Ascending aorta (tissue), 2 donors: ENCODE measurements at places on chromosomes 2 and 18. TPM values are rescaled to one million over a fixed set of nuclear protein-coding genes. Genes with fewer than 3 reads are reported as not detected.

Gene ASB18
- not detected for total RNA-seq

- DNase-seq = no peak
Observed at GRCh38 chr2:235614900-235615712, 121.3 kb downstream of the AGAP1 start.

Gene STAT4
- 0.85 TPM for total RNA-seq

- DNase-seq = no peak
Observed at GRCh38 chr2:34627003-34627402, 1027.9 kb upstream of the FAM98A start.

DNA sequence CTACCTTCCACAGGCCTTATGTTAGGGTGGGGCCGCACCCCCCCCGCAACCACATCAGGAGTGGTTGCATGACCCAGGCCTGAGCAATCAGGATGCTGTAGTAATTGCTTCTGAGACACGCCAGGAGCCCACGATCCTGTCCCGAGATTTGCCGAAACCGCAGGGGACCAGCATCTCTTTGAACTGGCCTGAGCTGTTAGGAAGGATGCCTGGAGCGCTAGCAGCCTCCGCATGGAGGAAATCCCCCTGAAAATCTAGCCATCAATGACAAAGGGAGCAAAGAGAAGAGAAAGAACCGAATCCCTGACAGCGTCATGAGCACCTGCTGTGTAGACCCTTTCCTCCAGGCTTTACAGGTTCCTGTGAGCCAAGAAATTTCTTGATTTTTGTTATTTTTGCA, 8.7 kb upstream of the TEX44 start:
- DNase-seq = no peak

DNA sequence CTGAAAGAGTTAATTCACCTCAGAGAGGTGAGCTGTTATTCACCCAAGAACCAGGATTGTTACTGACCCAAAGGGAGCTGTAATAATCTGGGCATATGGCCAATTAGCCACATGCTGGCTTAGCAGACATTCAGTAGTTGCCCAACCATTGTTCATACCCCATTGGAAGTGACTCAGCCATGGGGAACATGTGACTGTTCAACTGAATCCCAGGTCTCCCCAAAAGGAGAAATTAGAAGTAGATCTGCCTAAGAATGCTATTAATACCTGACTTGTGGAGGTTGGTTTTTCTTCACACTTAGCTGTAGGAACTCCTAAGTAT, 272.6 kb upstream of the UBE2E3 start:
- DNase-seq = no peak

DNA sequence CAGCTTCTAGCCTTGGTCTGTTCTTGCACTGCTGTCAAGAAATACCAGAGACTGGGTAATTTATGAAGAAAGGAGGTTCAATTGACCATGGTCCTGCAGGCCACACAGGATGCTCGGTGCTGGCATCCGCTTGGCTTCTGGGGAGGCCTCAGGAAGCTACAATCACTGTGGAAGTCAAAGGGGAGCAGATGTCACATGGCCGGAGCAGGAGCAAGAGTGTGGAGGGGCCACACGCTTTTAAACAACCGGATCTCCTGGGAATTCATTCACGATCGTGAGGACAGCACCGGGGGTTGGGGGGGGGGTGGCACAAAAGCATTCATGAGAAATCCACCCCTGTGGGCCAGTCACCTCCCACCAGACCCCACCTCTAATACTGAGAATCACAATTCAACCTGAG, 850.4 kb upstream of the SALL3 start:
- DNase-seq = peak; percentile 5

DNA sequence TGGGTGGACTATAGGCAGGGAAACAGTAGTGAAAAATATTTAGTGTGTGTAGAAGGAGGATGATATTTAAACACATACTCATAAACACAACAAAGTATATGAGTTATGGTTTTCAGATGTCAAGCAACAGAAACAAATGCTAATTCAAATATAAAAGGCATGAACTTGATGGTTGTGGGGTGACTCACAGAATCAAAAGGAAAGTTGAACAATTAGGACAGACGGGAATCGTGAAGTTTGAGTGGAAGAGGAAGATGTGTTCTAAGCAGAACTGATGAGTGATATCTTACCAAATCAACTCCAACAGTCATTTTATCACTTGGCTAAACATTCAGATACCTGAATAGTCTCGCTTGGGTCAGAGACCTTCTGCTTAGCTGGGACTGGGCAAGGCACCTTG, 53.6 kb upstream of the ITGA6 start:
- no peak for DNase-seq

DNA sequence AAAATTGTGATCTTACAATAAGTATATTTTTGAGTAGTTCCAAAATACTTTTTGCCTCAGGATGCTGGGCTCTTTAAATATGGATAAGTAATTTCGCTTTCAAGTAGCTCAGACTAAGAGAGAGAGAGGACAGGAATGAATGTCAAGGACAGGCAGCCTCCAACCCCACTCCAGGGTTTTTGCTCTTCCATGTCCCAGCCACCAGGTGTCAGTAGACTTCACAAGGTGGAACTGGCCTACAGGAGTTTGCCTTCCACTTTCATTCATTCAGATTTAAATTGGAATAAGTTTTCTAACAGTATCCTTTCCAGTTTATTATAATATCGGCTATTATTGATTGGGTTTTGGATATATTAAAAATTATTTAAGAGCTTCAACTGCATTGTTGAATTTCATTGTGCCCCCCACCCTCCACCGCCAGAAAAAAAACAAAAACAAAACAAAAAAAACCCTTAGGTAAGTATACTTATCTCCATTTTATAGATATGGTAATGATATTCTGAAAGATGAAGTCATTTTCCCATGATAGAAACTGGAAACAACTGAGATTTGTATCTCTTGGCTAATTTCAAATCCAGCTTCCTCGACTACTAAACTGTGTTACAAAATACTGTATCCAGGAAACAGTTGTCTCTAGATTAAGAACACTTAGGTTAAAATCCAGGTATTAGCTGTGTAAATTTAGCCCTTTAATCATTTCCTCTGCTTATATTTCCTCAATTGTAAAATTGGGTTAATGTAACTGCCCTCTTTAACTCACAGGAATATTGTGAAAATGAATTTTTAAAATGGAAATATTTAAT, 793.1 kb downstream of the ERBB4 start:
- DNase-seq = no peak

GRCh38 chr2:110991911-110992310, 128.8 kb upstream of the BCL2L11 start:
- DNase-seq = no peak

DNA sequence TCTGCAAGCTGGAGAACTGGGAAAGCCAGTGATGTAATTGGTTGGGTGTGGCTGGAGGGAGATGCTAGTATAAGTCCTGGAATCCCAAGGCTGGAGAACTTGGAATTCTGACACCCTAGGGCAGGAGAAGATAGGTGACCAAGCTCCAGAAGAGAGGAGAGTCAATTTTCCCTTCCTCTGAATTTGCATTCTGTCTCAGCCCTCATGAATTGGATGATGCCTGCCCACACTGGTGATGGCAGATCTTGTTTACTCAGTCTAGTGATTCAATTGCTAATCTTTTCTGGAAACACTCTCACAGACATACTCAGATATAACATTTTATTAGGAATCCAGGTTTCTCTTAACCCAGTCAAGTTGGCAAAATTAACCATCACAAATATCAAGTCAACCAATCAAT, 287.2 kb downstream of the RDH14 start:
- DNase-seq = no peak

DNA sequence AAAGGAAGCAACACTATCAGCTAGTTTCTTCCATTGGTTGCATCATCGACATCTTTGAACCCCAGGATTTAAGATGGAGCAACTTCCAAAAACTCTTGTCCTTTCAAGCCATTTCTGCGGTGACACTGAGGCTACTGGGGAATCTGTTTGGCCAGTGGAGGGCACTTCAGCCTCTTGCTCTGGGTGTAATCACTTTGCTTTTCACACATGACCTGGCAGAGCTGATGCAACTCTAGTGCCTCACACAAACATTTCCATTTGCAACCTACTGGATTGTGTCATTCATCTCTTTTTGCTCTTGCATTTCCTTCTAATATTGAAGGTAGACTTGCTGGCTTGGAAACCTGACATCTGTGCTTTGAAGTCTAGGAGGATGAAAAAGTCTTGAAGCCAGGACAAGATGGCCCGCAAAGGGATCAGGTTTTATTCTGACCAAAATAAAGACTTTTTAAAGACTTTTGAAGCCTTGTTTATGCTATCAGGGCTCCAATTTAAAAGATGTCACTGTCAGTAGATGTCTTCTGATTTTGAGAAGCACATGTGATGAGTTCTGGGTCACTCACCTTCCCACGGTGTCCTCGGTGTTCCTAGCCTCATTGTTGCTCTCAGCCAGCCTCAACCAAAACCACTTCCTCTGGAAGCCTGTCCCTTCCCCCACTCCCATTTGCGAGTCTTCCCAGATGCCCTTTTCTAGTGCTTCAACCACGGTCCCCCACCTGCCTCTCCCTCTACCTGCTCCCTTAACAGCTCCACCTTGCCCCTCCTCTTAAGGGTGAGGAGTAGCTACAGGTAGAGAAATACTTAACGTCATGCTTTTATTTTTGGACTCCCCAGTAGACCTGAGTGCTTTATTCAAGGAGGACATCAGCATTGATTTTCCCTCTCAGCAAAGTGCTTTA, 69.7 kb upstream of the KCNE4 start:
- peak; percentile 76 for DNase-seq

Gene COLEC12
- total RNA-seq = 9.5 TPM

- DNase-seq = no peak
Observed at GRCh38 chr2:2662847-2663356, 331.8 kb upstream of the MYT1L start.

DNA sequence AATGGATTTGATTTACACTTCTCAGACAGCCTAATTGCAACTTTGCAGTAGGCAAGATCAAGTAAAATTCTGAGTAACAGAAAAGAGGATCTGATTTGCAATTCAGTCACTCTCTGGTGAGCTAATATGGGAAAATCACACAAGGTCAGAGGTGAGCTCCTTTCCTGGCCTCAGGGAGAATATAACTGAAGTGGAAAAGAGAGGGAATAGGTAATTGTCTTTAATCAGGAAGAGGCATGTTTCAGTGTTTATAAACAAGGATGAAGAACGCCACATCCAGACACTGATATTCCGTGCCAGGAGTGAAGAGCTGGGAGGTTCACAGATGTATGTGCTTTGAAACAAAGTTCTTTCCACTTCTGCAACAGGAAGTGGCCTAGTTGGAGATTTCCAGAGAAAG, 127.1 kb downstream of the ETAA1 start:
- no peak for DNase-seq

- DNase-seq = no peak
Observed at GRCh38 chr2:241184901-241185300, 3.6 kb upstream of the ANO7 start.

DNA sequence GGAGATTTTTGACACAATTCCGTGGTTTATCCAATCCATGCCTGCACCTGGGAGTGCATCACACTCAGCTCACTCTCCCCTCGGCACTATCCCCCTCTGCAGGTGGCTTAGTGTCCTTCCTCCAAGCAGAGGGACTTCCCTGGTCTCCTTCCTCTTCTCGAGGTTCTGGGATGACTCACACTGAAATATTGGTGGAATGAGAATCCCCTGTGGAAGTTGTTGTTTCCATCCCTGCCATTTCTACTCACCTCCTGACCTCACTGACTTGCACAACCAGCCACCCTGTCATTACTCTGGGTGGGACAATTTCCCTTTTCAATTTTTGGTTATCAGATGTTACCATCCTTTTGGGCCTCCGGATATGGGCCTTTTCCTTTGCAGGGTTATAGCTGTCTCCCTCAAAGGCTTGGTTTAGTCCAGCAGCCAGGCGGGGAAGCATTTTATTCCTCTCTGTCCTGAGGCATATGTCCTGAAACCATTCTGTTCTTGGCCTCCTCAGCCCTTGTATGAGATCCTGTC, 59.9 kb downstream of the PTPRM start:
- no peak for DNase-seq

- no peak for DNase-seq
Observed at GRCh38 chr2:160876765-160877164, 283.5 kb upstream of the TANK start.

DNA sequence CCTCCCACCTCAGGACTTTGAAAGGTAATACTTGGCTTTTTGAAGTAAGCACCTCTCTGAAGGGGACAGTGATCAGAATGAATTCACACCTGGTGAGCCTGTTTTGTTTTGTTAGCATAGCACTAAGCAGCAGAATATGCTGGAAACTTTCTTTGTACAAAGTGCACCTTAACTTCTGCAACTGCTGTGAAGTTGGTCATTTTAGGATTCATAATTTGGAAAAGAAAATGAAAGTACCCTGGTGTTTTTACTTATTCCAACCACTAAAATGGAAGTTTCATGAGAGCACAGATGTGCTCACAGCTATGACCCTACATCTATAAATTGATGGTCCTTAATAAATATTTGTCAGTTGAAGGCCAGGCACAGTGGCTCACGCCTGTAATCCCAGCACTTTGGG, 257.8 kb upstream of the STON1 start:
- no peak for DNase-seq

GRCh38 chr2:228771774-228772173, 499.3 kb downstream of the PID1 start:
- no peak for DNase-seq

Gene ZNF514
- total RNA-seq = 10.7 TPM

Gene MERTK
- 11.1 TPM for total RNA-seq

- DNase-seq = no peak
Observed at GRCh38 chr2:145682546-145683157, 1162.7 kb upstream of the ZEB2 start.

- DNase-seq = no peak
Observed at GRCh38 chr2:100551303-100551702, 11.5 kb upstream of the PDCL3 start.

DNA sequence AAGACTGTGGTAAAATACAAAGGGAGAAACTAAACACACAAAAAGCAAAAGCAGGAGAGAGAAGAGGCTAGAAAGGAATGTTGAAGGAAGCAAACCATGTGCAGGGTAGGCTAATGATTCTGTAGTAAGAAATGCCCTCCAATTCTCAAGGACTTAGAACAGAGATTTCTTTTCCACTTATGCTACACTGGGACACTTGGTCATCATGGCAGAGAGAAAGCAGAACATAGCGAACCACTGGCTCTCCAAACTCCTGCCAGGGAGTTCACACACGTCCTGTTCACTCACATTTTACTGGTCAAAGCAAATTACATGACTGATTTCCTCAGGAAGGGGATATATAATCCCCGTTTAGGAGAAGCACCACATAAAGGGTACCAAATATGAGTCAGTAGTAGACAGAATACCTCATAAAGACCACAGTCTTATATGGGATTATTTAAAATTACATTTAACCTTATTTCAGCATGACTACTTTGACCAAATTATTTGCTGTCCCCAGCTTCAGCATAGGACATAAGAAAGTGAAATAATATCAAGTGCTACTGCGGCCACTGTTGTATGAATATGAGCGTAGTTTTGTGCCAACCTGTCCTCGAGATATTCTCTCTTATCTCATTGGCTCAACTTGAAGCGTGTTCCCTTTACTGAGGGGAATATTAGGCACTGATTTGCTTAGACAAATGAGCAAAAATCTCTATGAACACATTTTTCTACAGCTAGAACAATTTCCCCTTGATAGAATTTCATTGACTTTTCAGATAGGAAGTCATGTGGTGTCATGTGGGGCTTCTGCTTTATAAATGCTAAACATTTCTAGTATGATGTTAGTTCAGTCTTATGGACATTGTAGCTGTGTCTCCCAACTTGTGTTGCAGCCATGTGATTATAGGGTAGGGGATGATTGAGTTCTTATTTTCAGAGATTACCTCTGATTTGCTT, 81.7 kb downstream of the FAM161A start:
- no peak for DNase-seq

- no peak for DNase-seq
Observed at GRCh38 chr18:805008-805754, 6.9 kb downstream of the YES1 start.
